H9 (cell line): ENCODE measurements at places on chromosomes 2 and 18. TPM values are rescaled to one million over a fixed set of nuclear protein-coding genes. Genes with fewer than 3 reads are reported as not detected.
A peak's percentile ranks its signal among the peaks of the same experiment; 100 is the strongest.

ERFE gene
- 2.0 and 2.1 TPM in 2 replicates for total RNA-seq

DNA sequence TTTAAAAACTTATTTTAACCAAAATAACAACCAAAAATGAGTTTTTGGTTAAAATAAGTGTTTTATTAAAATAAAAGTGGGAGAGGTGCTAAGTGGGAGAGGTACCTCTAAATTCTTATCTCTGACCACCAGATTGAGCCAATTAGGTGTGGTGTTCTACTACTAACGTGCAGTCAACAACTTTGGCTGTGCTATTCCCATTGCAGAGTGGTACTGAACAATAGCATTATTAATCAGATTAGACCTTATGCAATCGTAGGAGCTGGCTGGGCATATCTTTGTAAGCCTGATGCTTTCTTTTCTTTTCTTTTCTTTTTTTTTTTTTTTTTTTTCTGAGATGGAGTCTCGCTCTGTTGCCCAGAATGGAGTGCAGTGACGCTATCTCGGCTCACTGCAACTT, 38.9 kb downstream of the RAB27B start:
- no peak overlapping the region for H3K27ac ChIP-seq
- no peaks in the 10 kb centered on the region for H3K27me3 ChIP-seq
- no peak overlapping the region for H3K4me3 ChIP-seq
- H3K36me3 ChIP-seq = no peaks in the 10 kb centered on the region

DNA sequence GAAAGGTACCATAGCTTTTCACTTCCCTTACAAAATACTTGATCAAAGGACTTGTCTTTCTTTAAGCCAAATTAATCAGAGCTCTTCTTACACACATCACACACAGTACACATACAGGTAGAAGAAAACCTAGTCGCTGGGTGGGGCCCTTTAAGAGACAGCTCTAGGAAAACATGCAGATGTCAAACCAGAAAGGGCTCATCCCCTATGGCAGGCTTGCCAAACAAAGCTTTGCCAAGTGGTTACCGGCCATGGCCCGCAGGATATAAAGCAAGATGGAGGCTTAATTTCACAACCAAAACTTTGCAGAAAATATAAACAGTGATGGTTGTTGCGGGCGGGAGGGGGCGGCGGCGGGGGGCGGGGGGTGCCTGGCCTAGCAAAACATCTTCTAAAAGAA, 2156.0 kb upstream of the PIK3C3 start:
- no peak for DNase-seq
- H3K36me3 ChIP-seq = peaks cover 12% of the 10 kb centered on the region
- no peak overlapping the region for H3K27ac ChIP-seq
- H3K27me3 ChIP-seq = no peaks in the 10 kb centered on the region
- peaks cover 7% of the 10 kb centered on the region; the same call in 1 of the 2 replicates for H3K4me1 ChIP-seq

- H3K36me3 ChIP-seq = no peaks in the 10 kb centered on the region
- H3K4me1 ChIP-seq = no peaks in the 10 kb centered on the region
- H3K27me3 ChIP-seq = no peaks in the 10 kb centered on the region
- H3K4me3 ChIP-seq = no peak overlapping the region
Observed at GRCh38 chr18:63963615-63964256, 6.1 kb upstream of the SERPINB8 start.

DNA sequence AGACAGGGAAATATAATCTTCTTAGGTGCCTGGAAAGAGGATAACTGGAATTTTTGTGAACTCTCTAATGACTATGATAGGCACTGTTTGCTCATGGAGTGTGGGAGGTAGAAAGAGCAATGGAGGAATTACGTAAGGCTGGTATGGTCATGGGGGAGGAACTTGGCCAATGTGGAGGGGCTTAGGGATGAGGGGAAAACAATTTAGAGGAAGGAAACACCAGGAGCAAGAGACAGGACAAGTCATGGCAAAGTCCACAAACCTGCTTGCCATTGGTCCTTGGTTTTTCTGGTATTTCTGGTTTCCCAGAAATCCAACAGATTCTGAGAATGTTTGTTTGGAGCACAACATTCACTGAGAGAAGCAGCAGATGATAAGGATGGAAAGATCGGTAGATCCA, 274.2 kb downstream of the DYSF start:
- no peaks in the 10 kb centered on the region for H3K27me3 ChIP-seq
- H3K4me1 ChIP-seq = no peaks in the 10 kb centered on the region
- peaks cover 2% of the 10 kb centered on the region; the same call in 1 of the 2 replicates for H3K36me3 ChIP-seq
- no peak overlapping the region for H3K27ac ChIP-seq
- no peak overlapping the region for H3K4me3 ChIP-seq
- DNase-seq = no peak

DNA sequence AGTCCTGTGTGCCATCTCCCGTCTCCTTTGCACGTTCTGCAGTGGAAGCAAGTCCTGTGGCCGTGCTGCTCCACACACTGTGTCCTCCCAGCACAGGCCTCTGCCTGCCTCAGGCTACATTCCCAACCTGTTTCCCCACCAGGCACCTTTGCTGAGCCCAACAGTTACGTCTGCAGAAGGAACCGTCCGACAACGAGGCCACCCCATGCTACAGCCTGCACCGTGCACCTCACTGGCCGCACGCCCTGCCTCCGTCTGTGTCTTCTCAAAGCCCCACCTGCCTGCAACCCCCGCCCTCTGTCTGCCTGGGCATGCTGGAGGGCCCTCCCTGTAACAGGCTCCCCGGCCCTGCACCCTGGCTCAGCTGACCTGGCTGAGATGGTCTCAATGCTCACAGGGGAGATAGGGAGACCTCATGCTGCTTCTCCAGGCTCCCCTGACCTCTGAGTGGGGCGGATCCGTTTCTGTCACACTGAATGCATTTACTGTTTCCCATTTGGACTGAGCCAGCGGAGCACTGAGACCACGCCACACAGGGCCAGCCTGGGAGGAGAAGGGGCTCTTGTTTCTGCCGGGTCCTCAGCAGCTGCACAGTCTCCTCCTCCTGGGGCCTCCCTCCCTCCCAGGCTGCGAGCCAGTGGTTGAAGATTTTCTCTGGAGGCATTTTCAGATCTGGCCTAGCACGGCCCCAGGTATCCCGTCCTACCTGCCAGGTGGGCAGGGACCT, 109.1 kb upstream of the OTOS start:
- H3K4me1 ChIP-seq = no peaks in the 10 kb centered on the region
- H3K27me3 ChIP-seq = no peaks in the 10 kb centered on the region
- H3K36me3 ChIP-seq = no peaks in the 10 kb centered on the region
- DNase-seq = peak; percentile 29
- H3K4me3 ChIP-seq = no peak overlapping the region; the same call in 2 of the 3 replicates

- no peaks in the 10 kb centered on the region for H3K27me3 ChIP-seq
- peaks cover 3% of the 10 kb centered on the region; the same call in 1 of the 3 replicates for H3K36me3 ChIP-seq
- no peaks in the 10 kb centered on the region for H3K4me1 ChIP-seq
- H3K27ac ChIP-seq = no peak overlapping the region
- H3K4me3 ChIP-seq = no peak overlapping the region
Observed at GRCh38 chr2:55604027-55604565, 13.3 kb downstream of the PPP4R3B start.

DNA sequence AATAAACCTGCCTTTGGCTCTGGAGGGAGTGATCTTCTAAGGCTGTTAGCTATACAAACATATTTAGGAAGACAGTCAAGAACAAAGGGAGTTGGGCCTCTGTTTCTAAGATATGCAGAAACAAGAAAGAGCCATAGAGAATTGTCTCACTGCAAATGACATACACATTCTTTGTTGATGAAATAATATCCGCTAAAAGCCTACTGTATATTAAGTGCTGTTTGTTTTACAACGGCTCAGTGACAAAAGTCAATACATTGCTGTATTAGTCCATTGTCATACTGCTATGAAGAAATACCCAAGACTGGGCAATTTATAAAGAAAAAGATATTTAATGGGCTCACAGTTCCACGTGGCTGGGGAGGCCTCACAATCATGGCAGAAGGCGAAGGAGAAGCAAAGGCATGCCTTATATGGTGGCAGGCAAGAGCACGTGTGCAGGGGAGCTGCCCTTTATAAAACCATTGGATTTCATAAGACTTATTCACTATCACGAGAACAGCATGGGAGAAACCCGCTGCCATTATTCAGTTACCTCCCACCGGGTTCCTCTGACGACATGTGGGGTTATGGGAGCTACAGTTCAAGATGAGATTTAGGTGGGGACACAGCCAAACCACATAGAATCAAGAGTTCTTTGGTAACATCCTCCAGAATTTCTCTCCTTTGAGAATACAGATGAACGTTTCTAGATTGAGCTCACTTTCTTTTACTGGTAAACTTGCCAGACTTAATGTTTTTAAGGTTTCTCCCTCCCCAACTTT, 157.8 kb downstream of the PIK3C3 start:
- DNase-seq = no peak
- no peaks in the 10 kb centered on the region for H3K4me1 ChIP-seq
- no peak overlapping the region for H3K27ac ChIP-seq
- no peaks in the 10 kb centered on the region for H3K27me3 ChIP-seq
- H3K4me3 ChIP-seq = no peak overlapping the region
